ENCODE measurements at places on chromosomes 11 and 22. TPM values are rescaled to one million over a fixed set of nuclear protein-coding genes. Genes with fewer than 3 reads are reported as not detected.

The LAYN gene
- polyA plus RNA-seq, result not detected

The MAPK8IP1 gene
- 1.0 TPM for polyA plus RNA-seq

The OR8B4 gene
- not detected for polyA plus RNA-seq

The PLAAT4 gene
- polyA plus RNA-seq, result 119 TPM

GRCh38 chr11:73189723-73190556 lies 28.1 kb upstream of the P2RY2 start:
- no peak overlapping the region for H3K4me3 ChIP-seq
- DNase-seq, result no peak
- H3K27ac ChIP-seq, result peak overlapping the region; percentile 78
- H3K27me3 ChIP-seq, result no peaks in the 10 kb centered on the region

- no peak for DNase-seq
- H3K36me3 ChIP-seq, result no peaks in the 10 kb centered on the region
- no peak overlapping the region for H3K27ac ChIP-seq
- no peak overlapping the region for H3K4me3 ChIP-seq
Measured at GRCh38 chr22:30144391-30144790, 64.1 kb downstream of the HORMAD2 start.

GRCh38 chr11:65903068-65903481 lies 2.9 kb upstream of the FOSL1 start:
- H3K4me3 ChIP-seq, result no peak overlapping the region
- H3K27ac ChIP-seq, result no peak overlapping the region
- H3K36me3 ChIP-seq, result no peaks in the 10 kb centered on the region
- H3K4me1 ChIP-seq, result peaks cover 22% of the 10 kb centered on the region
